NCI-H748 treated with DMSO at 0.1 percent for 48 hours (cell line): ENCODE measurements at places on chromosomes 5 and 9.

GRCh38 chr5:82975396-82975795 is 101.8 kb downstream of the TMEM167A start:
- no peak for DNase-seq

GRCh38 chr9:89444274-89444673 is 53.6 kb downstream of the SEMA4D start:
- no peak for DNase-seq

GRCh38 chr5:178469011-178469974 is 120.9 kb downstream of the COL23A1 start:
- no peak for DNase-seq

DNA sequence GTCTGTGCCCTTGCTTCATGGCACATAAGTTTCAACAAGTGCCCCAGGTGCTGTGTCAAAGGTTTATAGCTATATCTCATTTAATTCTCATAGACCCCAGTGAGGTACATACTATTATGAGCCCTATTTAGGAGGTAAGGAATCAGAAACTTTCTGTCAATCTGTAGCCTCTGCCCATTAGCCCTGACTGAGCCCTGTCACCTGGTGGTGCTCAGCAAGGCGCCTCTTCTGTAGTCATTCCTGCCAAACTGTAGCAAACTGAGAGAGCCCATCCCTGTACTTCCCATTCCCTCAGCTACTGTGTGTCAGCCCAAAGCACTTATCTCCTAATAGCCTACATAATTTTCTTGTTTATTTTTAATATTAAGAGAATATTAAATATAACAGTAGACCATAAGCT is 46.5 kb upstream of the FOXI1 start:
- DNase-seq: no peak

- no peak for DNase-seq
Observed at GRCh38 chr5:32346869-32347268, 34.1 kb upstream of the MTMR12 start.

GRCh38 chr9:115240676-115241075 is 122.7 kb upstream of the TNC start:
- DNase-seq: no peak
